Lung (tissue), 17 donors: ENCODE measurements at places on chromosomes 6 and 20. TPM values are rescaled to one million over a fixed set of nuclear protein-coding genes. Genes with fewer than 3 reads are reported as not detected.

MAFB gene
- 161 TPM for polyA plus RNA-seq

SPAG4 gene
- 5.4 TPM for polyA plus RNA-seq

GRCh38 chr20:58693226-58694006, 816 bp downstream of the NPEPL1 start:
- H3K4me1 ChIP-seq, result peaks cover 37% of the 10 kb centered on the region
- DNase-seq, result no peak
- no peaks in the 10 kb centered on the region for H3K27me3 ChIP-seq
- peak overlapping the region; percentile 69 for H3K4me3 ChIP-seq
- H3K27ac ChIP-seq, result peak overlapping the region; percentile 91

ZFP57 gene
- polyA plus RNA-seq, result 0.01 TPM

DNA sequence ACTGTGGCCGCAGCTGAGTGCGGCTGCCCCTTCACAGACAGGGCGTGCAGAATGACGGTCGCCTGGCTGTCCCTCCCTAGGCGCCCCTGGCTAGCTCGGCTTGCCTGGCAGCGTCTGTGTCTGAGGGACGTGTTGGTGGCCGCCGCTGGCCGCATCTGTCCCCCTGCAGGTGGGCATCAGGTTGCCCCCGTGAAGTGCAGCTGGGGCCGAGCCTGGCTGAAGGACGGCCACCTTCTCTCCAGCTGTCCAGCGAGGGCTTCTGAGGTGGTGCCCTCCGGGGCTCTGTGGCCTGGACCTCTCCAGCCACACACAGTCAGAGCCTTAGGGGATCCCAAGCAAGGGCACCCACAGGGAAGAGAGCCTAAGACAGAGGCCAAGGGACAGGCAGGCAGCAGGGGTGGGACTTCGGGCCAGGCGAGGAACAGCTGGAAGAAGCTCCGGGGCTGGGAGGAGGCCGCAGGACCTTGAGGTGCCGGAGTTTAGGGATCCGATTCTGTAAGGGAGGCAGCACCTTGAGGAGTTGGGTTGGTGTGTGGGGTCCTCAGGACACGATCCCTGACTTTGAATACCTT, 89.0 kb upstream of the EPB41L1 start:
- no peak overlapping the region for H3K4me3 ChIP-seq
- H3K36me3 ChIP-seq, result no peaks in the 10 kb centered on the region
- no peak for DNase-seq
- peaks cover 5% of the 10 kb centered on the region for H3K4me1 ChIP-seq

DNA sequence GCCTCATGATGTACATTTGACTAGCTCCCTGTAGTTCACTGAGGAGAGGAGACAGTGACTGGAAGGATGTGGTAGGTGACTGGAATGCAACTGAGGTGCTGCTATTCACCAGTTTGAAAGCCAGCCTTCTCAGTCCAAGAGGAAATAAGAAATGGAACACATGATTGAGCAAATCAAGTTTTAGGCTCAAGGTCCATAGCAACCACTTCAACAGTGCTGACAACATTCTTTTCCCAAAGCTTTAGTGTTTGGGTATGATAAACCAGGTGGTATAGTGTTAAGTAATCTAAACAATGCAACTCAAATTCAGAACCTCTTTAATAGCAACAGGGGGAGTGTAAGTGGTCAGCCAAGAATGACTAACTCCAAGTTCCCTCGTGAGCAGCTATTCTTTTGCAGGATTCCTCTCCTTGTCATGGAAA, 9.2 kb downstream of the ZHX3 start:
- H3K4me3 ChIP-seq, result no peak overlapping the region
- no peaks in the 10 kb centered on the region for H3K27me3 ChIP-seq
- peaks cover 10% of the 10 kb centered on the region for H3K4me1 ChIP-seq

DNA sequence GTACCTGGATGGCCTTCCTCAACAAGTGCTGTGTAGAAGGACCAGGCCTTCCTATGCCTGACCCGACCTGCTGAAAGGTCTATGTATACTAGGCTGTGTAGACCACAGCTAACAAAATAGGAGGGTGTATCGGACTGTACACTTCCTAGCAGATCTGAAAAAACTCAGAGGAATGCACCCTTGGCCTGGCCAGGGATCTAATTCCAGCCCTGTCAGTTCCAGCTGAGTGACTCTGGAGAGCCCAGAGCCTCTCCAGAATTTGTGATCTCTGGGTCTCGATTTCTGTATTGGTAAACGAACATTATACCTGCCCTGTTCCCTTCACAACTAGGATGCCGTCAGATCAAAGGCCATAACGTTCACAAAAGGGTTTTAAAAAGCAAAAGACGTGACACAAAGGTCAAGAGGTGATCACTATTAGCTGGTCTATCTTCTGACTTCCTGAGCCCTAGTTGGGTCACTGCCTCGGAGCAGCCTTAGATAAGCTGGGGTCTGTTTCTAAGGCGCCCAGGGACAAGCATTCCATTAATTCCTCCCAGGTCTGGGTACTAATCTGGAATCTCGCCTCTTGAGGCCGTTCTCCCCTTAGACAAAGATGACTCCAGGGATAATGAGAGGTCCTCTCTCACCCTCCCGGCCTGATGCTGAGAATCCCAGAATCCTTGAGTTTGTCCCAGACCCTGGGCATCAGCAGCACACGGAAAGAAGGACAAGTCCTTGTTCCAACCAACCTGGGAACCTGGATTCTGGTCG, 13.9 kb downstream of the MTCH1 start:
- peak overlapping the region; percentile 39 for H3K27ac ChIP-seq
- H3K4me3 ChIP-seq, result no peak overlapping the region
- peaks cover 67% of the 10 kb centered on the region for H3K36me3 ChIP-seq

OR2H2 gene
- polyA plus RNA-seq, result not detected

COL20A1 gene
- polyA plus RNA-seq, result 0.09 TPM

GRCh38 chr6:33935439-33936080, 131.8 kb upstream of the MLN start:
- H3K27ac ChIP-seq, result no peak overlapping the region
- no peaks in the 10 kb centered on the region for H3K36me3 ChIP-seq
- H3K4me1 ChIP-seq, result no peaks in the 10 kb centered on the region
- H3K4me3 ChIP-seq, result no peak overlapping the region
- no peak for DNase-seq
- H3K27me3 ChIP-seq, result peaks cover 6% of the 10 kb centered on the region

CALHM6 gene
- 9.2 TPM for polyA plus RNA-seq

NKX2-4 gene
- not detected for polyA plus RNA-seq

MED23 gene
- 8.7 TPM for polyA plus RNA-seq

DNA sequence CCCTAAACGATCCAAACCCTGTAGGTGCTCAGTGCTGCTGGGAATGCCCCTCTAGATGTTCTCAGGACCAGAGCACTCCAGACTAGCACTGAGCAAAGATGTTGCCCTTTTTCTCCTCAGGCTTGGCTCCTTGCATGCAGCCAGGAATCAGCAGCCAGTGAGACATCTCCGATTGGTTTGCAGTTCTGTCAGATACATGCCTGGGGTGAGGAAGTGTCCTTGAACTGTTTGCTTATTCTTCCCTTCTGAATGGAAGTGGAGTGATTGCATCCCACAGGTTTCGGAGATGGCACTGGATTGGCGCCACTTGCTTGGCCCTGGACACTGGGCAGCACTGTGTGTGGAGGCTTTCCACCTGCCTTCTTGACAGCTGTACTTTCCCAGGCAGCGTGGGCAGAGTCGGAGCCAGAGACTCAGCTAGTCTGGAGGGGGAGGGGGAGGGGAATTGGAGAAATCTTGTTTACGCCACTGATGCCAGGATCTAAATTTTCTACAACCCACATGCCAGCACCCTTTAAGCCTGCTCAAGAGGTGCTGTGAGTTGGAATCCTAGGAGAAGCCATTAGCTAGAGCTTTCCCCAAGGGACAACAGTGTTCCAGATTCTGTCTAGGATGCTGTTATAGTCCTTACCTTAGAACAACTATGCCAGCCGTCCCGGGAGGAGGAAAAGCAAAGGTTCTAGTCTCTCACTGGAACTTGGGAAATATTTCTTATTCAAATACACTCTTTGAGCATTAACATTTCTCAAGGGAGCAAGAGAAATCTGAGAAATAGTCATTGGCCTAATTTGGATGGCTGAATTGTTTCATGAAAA, 49.2 kb upstream of the SASH1 start:
- DNase-seq, result peak; percentile 46
- H3K4me3 ChIP-seq, result no peak overlapping the region
- H3K27ac ChIP-seq, result no peak overlapping the region
- H3K36me3 ChIP-seq, result no peaks in the 10 kb centered on the region

GPSM3 gene
- 145 TPM for polyA plus RNA-seq

DNA sequence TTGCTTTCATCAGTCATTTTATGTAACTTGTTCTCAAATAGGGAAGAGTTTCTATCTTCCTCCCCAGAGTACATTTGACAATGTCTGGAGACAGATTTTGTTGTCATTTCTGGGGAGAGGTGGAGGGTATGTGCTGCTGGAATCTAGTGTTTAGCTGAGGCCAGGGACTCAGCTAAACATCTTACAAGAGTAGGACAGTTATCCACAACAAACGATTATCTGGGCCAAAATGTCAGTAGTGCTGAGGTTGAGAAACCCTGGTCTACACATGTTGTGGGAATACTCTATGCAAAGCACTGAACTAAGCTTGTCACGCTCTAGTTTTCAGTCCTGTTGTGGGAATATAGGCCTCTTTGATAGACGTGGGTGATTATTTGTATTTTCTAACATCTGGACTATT, 171.4 kb downstream of the CD109 start:
- H3K4me1 ChIP-seq, result no peaks in the 10 kb centered on the region
- DNase-seq, result no peak
- H3K36me3 ChIP-seq, result no peaks in the 10 kb centered on the region
- H3K27ac ChIP-seq, result no peak overlapping the region
- H3K27me3 ChIP-seq, result no peaks in the 10 kb centered on the region

LY6G5C gene
- polyA plus RNA-seq, result 3.9 TPM

ERVFRD-1 gene
- 0.26 TPM for polyA plus RNA-seq

VSX1 gene
- polyA plus RNA-seq, result not detected

GRCh38 chr6:6975459-6976111, 132.2 kb upstream of the RREB1 start:
- no peaks in the 10 kb centered on the region for H3K27me3 ChIP-seq
- H3K27ac ChIP-seq, result no peak overlapping the region
- H3K4me3 ChIP-seq, result no peak overlapping the region
- H3K4me1 ChIP-seq, result no peaks in the 10 kb centered on the region
- H3K36me3 ChIP-seq, result no peaks in the 10 kb centered on the region

DNA sequence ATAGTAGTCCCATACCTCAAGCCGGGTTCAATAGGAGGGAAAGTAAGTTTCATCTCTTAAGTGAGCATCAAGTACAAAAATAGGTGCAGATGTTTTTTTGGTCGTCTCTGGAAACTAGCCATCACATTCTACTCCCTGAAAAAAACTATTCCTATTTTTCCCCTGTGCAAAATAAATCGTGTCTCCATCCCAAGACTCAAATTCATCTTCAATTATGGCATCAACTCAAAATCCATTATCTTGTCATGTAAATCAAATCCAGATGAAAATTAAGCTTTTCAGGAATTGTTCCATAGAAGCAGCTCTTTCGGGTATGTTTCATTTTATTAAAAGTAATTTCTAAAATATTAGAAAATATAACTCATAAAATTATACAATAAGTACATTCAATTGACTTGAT, 1368.4 kb downstream of the GRIK2 start:
- no peaks in the 10 kb centered on the region for H3K36me3 ChIP-seq
- no peak overlapping the region for H3K4me3 ChIP-seq

- DNase-seq, result no peak
- H3K4me3 ChIP-seq, result no peak overlapping the region
- no peaks in the 10 kb centered on the region for H3K4me1 ChIP-seq
- H3K36me3 ChIP-seq, result no peaks in the 10 kb centered on the region
Observed at GRCh38 chr20:18857640-18858039, 44.1 kb downstream of the SCP2D1 start.

PEX6 gene
- polyA plus RNA-seq, result 9.6 TPM

ARMH2 gene
- polyA plus RNA-seq, result 0.56 TPM

NMBR gene
- polyA plus RNA-seq, result 0.05 TPM

IP6K3 gene
- polyA plus RNA-seq, result 1.3 TPM

- no peak for DNase-seq
- H3K4me1 ChIP-seq, result no peaks in the 10 kb centered on the region
- no peak overlapping the region for H3K4me3 ChIP-seq
- H3K27me3 ChIP-seq, result no peaks in the 10 kb centered on the region
Observed at GRCh38 chr6:41759905-41760579, 12.8 kb upstream of the PGC start.

- no peak for DNase-seq
- H3K27ac ChIP-seq, result no peak overlapping the region
- no peaks in the 10 kb centered on the region for H3K27me3 ChIP-seq
- no peaks in the 10 kb centered on the region for H3K36me3 ChIP-seq
Observed at GRCh38 chr6:90413396-90413795, 116.8 kb upstream of the BACH2 start.

DNA sequence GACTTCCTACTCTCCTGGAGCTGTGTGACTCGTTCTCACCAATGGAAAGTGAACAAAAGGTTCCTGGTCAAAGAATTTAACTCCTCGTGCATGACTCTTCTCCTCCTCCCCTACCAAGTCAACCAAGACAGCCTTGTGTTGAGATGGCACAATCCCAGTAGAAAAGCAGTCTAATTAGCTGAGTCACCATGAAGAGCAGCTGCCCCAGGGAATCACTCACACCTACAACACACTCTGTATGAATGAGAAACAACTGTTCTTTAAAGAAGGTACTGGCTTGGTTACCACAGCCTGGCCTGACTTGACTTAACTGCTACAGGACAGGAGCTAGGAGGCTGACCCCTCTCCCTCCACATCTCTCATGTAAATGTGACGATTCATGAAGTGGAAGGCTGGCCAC, 2.9 kb upstream of the HLA-DOB start:
- H3K36me3 ChIP-seq, result no peaks in the 10 kb centered on the region
- no peaks in the 10 kb centered on the region for H3K27me3 ChIP-seq
- H3K4me3 ChIP-seq, result no peak overlapping the region

GRCh38 chr6:123965894-123966293, 162.2 kb downstream of the NKAIN2 start:
- no peaks in the 10 kb centered on the region for H3K4me1 ChIP-seq
- H3K27me3 ChIP-seq, result no peaks in the 10 kb centered on the region
- no peaks in the 10 kb centered on the region for H3K36me3 ChIP-seq
- H3K4me3 ChIP-seq, result no peak overlapping the region
